ENCODE measurements at places on chromosomes 4 and X.

DNA sequence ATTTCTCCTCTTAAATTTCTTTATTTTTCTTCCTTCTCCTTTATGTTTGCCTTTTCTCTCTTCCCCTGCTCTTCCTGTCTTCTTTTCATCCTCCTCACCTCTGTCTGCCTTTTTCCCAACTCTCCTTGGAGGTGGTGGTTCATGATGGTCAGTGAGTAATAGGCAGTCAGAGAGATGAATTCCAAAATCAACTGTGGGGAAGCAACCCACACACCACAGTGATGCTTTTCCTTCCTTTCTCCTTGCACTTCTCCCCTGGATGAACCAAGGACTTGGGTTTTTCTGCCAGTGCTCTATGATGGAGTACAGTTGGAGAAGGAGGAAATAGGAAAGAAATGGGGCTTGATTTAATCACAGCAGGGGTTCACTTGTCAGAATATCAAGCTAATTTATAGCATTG, 153.8 kb downstream of the DCK start:
- no peak for DNase-seq

- no peak for DNase-seq
These were observed 466.3 kb downstream of the PPARGC1A start for GRCh38 chr4:23423540-23423939.

- DNase-seq, result no peak
These were observed 360.0 kb downstream of the GALNTL6 start for GRCh38 chr4:172173206-172173605.

DNA sequence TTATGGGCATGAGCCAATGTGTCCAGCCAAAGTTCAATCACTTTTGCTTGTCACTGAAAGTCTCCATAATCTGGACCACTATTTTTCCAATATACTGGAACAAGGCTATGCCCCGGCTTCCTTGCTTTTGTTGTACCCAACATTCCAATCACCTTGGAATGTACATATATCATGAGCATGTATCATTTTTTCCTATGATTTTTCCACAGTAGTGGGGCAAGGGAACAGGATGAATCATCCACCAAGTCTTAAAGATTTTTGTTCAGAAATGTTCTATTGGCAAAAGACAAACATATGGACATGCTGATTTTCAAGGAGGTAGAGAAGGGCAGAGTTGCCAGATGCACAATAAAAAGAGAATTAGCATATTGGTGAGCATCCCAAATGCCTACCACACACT, 548.1 kb upstream of the INTU start:
- DNase-seq, result no peak

GRCh38 chrX:111490688-111491087, 20.8 kb upstream of the SERTM2 start:
- DNase-seq, result no peak

DNA sequence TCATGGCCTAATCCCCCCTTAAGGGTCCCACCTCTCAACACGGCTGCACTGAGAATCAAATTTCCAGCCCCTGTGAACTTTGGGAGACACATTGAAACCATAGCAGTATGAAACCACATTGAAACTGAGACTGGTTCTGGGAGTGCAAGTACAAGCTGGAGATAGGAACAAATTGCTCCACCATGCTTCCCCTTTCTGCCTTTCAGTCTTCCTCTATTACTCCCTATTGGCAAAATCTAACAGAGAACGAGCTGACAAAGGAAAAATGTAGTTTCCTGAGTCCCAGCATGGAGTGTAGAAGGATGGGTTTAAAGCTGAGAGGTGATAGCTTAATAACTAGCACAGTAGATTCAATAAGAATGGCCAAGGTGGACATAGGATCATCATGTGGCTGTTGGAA, 161.7 kb upstream of the RPL34 start:
- no peak for DNase-seq

GRCh38 chr4:168637872-168638756, 141.3 kb downstream of the PALLD start:
- no peak for DNase-seq
